AG20443 (cell line): ENCODE measurements at places on chromosomes 1 and 21.

DNA sequence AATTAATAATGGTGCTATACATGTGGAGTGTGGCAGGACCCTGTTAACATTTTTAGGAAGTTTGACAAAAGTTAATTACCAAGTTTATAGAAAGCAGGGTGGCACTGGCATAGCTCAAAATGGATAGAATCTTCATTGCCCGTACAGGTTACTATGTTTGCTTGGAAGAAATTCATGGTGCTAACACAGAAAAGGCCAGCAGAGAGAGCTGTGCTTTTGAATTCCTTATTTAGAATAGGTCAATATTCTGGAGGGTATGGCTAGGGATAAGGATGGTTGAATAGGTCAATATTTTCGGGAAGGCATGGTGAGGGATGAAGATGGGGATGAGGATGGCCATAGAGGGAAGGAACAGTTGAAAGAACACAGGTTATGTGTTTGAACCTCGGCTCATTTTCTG, 345.1 kb downstream of the LMO4 start:
- no peak for DNase-seq

DNA sequence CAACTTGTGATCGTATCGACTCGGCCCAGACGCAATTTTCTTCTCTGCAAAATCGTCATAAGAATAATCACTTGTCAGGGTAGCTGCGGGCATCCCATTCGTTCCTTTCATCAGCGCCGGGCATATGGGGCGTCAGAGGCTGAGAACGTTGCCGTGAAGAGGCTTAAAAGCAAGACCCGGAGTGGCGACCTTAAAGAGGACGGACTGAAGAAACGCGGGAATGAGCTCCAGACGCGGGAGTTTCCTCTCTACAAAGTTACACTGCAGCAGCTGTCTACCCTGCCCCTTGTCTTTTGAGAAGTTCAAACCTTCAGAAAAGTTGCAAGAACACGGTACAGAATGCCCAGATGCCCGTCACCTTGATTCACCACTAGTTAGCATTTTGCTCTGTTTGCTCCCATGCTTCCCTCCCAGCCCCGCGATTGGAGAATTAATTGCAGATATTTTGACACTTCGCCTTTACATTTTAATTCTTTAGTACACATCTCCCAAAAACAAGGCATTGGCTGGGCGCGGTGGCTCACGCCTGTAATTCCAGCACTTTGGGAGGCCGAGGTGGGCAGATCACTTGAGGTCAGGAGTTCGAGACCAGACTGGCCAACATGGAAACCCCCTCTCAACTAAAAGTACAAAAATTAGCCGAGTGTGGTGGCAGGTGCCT, 967 bp downstream of the CENPS start:
- peak; percentile 35 for DNase-seq

GRCh38 chr1:162663589-162664106, 31.4 kb downstream of the DDR2 start:
- peak; percentile 84 for DNase-seq

GRCh38 chr1:5189384-5189783, 535.0 kb downstream of the AJAP1 start:
- no peak for DNase-seq

DNA sequence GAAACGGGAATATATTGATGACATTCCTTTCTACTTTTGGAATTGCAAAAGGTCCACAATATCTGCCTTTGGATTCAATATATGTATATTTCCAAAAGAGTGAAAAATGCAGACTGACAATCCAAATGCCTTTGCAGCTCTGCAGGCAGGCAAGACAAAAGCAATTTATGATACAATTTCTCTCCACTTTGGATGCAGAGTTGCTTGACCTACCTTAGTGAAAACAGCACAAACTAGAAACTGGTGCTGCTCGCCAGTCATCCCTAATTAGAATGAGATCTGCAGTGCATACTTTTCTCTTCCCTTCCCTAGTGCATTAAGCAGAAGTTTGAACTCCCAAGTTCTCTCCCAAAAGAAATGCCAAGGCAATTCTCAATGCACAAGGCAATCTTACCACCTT, 56.8 kb downstream of the KIAA0319L start:
- DNase-seq, result no peak

- no peak for DNase-seq
Observed at GRCh38 chr1:85220756-85221201, 20.0 kb upstream of the SYDE2 start.

GRCh38 chr1:229665912-229666558, 40.0 kb downstream of the URB2 start:
- DNase-seq, result no peak

DNA sequence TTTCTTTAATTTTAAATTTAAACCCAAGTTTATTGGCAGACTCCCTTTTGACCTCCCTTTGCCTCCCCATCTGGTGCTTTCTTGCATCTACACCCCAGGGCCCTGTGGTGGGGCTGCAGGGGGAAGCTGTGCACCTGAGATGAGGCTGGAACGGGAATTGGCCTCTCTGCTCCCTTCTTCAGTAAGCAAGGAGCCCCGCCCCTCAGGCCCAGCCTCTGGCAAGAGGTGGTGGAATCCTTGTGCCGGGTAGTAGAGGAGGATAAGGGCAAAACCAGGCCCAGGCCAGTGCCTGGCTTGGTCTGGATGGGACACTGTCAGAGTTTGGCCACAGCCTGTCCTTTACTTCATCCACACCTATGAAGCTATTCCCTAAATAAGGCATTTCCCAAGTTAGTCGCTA, 25.1 kb downstream of the ATP8B2 start:
- DNase-seq, result peak; percentile 11

- peak; percentile 38 for DNase-seq
Observed at GRCh38 chr1:146016891-146017290, 4.6 kb downstream of the HJV start.

DNA sequence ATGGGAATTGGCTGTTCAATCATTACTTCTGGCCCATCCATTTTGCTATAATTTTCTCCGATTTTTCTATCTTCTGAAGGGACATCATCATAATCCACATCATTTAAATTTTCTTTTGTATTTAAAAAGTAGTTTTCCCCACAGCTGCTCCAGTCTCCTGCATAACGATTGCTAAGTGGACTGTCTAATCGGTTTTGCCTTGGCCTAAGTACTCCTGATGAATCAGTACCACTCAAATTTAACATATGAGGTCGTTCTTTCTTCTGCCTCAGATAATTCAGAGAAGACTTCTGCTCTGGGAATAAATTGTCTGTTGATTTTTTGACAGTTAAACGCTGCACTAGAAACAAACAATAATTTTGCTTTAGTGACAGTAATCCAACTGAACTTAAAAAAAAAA, 41.9 kb downstream of the SYDE2 start:
- DNase-seq, result no peak

GRCh38 chr1:119422631-119423030, 7.7 kb downstream of the HSD3B2 start:
- DNase-seq, result no peak

DNA sequence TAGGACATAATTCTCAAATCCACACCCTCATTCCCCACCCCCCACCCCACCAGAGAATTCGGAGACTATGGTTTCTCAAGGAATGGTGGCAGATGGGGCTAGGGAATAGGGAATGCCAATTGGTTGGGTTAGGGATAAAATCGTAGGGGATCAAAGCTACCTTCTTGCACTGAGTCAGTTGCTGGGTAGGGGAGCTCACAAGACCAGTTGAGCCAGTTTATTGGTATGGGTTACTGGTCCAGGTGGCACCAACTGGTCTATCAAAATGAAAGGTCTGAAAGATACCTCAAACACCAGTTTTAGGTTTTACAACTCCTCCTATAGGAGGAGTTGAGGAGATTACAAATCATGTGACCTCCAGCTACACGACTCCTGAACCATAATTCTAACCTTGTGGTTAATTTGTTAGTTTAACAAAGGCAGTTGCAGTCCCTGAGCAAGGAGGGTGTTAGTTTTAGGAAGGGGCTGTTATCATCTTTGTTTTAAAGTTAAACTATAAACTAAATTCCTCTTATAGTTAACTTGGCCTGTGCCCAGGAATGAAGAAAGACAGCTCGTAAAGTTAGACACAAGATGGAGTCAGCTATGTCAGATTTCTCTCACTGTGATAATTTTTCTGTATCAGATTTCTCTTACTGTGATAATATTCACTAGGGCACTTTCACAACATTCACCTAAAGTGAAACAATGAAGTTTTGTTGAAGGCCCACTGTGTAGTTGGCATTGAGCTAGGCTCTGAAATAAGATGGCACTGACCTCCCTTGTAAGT, 2.5 kb downstream of the SHISAL2A start:
- no peak for DNase-seq

DNA sequence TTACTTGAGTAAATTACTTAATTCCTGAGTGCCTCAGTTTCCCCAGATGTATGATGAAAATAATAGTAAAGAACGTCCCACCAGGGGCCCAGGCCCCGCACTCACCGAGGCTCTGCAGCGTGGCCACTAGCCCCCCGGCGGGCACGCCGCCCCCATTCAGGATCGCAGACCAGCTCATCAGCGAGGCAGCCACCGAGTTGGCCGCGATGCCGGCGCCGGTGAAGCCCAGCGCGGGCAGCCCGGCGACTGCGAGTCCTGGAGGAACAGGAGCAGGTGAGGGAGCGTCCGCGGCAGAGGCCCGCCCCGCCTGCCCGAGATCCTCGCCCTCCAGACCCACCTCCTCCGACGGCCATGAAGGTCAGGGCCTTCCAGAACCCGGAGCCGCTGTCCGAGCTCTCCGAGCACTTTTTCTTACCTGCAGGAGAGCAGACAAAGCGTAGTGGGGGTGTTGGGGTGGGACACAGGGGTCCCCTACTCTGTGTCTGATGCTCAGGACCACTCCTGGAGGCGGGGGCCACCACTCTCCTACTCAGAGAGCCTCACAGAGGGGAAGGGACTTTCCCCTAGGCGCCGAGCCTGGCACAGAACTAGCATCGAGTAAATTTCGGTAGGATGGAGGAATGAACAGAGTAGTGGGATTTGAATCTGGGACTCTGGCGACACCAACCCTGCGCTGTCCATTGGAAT, 3.7 kb downstream of the IFI6 start:
- DNase-seq, result no peak

GRCh38 chr21:39363607-39364555, 15.0 kb upstream of the HMGN1 start:
- DNase-seq, result no peak

DNA sequence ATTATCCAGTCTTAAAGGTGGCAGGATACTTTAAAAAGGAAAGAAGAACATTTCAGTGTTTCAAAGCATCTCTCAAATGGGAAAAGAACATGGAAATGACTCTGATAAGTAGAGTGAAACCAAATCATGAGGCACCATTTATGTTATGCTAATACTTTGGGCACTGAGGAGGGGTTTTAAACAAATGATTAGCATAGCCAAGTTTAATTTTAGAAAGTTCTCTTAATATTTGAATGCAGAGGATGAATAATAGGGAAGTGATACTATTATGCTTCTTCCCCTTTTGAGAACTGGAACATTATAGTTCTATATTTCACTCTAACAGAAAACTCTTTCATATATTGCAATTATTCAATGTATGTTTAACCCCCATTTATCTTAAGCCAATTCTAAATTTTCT, 1181.9 kb upstream of the PRMT6 start:
- no peak for DNase-seq

- DNase-seq, result no peak
Observed at GRCh38 chr1:185358957-185359356, 41.9 kb upstream of the IVNS1ABP start.

- peak; percentile 90 for DNase-seq
Observed at GRCh38 chr1:114152508-114153260, 985 bp downstream of the SYT6 start.

- DNase-seq, result peak; percentile 88
Observed at GRCh38 chr1:220818421-220819173, 31.9 kb downstream of the MTARC1 start.
